NCI-H1417 treated with DMSO at 0.1 percent for 48 hours (cell line): ENCODE measurements at places on chromosomes 13 and 19.

- no peak for DNase-seq
These were observed at the start of gene KISS1R for GRCh38 chr19:917323-918151. KISS1R (plus strand) TSS chr19:917333; CDS start chr19:917503, 170 bp downstream.

DNA sequence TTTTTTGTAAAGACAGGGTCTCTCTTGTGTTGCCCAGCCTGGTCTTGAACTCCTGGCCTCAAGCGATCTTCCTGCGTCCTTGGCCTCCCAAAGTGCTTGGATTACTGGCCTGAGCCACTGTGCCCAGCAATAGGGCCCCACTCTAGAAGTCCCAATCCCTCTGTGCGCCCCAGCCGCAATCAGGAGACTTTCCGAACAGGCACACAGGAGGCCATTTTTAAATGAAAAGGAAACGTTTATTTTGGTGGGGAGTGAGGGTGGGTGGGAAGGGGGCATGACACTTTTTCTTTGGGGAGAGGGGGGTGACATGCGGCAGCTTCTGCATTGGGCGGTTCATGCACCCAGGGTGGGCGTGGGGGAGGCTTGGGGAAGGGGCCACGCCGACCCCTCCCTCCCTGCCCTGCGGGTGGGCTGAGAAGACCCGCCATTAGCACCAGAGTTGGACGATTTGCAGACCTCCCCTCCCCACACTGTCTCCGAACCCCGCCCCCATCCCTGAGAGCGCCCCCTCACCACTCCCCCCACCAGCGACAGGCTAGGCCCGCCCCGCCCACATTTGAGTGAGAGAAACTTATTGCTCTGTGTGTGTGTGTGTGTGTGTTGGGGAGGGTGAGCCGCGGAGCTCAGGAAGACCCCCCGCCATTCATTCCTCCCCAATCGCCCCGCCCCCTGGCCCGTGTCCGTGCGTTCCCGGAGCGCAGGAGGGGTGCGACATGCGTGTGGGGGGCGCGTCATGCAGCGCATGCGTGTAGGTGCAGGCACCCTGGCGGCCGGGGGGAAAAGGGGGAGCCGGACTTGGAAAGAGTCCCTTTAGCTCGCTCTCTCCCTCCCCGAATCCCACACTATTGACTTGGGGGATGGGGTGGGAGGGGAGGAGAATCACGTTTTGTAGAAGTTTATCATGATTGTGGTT, 17.2 kb downstream of the KCNC3 start:
- DNase-seq: no peak

- DNase-seq: no peak
These were observed 1248.8 kb upstream of the SLC10A2 start for GRCh38 chr13:104314926-104315535.

DNA sequence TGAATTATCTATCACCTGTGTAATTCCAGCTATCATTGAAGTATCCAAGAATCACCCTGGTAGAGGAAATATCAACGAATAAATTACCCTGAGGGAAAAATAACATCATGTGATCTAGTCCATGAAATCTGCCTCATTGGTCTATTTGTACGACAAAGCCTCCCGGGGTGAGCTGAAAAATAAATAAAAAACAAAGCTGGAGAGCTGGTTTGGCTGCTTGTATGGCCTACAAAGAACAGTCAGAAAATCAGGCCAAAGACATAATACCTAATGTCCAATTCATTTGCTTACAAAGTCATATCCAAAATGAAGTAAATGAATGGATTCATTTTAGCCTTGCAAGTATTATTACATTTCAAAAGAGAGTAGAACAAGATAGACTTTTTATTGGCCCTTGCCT, 449.9 kb downstream of the KLF12 start:
- DNase-seq: peak; percentile 35

DNA sequence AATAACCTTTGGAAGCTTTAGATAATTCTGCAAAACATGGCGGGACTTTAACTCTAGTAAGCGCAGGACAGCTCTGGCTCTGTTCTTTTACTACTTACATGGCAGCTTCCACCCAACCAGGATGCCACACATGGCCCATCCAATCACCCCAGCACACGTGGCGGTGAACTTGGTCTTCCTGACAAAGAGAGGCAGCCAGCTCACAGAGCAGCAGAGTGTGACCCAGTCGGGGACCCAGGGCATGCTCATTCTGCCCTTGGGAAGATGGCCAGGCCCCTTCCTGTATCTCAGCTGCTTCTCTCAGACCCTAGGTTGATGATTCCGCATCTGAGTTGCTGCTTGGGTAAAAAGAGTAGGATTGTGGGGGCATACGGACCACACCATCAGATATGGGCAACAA, 172.1 kb downstream of the USP12 start:
- DNase-seq: no peak

DNA sequence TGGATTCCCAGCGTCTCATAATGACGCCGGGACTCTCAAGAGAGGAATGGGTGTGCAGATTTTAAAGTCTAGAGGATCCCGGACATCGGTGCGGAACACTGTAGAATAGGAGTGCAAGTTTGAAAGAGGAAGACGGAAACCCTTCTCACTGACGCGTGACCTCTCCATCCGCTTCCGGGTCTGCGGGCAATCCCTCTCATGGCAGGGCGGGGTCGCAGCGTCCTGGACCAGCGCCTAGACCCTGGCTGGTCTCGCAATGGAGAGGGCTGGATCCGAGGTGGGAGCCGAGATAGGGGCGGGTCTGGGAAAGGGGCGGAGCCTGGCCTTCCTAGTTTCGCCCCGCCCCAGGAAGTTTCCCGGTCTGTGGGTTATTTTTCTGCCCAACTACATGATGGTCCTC, 4.6 kb upstream of the ZNF845 start:
- no peak for DNase-seq

DNA sequence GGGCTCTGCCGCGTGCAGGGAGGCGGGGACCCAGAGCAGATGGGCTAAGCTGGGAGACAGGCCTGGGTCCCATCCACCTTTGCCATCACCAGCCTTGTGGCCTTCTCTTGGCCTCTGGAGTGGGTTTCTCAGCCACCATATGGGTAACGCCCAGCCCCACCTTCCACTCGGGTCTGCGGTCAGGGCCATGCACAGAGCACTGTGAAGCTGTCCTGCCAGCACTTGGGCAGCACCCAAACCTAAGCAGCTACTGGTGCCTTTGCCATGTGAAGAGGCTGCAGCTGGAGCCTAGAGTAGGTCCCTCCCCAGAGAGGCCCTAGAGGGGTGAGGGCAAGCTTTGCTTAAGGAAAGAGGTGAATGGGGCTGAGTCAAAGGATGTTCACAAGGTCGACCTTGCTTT, 24.1 kb upstream of the NPAS1 start:
- no peak for DNase-seq

- no peak for DNase-seq
These were observed 65.3 kb downstream of the DCT start for GRCh38 chr13:94414141-94414540.

DNA sequence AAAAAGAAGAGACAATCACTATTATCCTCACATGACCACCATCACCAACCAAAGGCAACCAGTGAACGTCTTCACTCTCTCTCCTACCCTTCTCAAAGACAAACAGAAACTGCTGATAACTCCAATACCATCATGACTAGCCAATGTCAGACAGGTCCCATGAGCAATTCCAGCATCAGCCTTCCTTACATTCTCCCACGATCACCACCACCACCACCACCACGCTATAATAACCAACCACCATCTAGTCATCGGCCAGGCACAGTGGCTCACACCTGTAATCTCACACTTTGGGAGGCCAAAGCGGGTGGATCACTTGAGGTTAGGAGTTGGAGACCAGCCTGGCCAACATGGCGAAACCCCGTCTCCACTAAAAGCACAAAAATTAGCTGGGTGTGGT, 3.9 kb downstream of the MYO1F start:
- no peak for DNase-seq

DNA sequence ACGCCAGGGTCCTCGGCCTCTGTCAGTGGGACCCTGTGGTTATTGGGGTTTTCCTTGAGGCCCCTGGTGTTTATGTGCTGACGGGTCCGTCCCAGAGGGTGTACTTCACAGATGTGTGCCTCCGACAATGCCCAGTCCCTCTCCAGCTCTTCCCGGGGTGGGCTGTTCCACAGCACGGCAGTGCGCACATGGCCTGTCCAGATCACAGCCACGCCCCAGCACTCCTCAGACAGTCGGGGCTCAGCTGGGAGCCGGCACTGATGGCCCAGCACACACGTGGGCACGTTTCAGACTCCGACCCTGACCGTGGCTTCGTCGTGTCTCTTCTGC, 16.9 kb upstream of the F7 start:
- DNase-seq: no peak

- DNase-seq: peak; percentile 13
These were observed 31.3 kb upstream of the ZMYM2 start for GRCh38 chr13:19927117-19927748.

DNA sequence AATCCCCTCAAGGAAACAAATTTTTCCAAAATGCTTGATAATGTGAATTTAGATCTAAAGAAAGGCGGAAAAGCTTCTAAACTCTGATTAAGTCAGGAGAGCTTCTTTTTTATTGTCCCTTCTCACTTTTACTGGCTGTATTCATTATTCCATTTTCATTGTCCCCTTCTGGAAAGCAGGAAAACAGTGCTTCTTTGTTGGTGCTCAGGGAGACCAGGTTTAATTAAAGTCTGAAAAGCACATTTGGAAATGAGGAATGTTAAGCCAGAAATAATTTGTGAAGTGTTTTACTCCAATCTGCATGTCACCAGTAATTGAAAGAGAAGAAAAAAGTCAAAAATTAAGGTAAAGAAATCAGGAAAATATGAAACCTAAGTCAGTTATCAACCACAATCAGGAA, 43.5 kb upstream of the TSC22D1 start:
- no peak for DNase-seq

DNA sequence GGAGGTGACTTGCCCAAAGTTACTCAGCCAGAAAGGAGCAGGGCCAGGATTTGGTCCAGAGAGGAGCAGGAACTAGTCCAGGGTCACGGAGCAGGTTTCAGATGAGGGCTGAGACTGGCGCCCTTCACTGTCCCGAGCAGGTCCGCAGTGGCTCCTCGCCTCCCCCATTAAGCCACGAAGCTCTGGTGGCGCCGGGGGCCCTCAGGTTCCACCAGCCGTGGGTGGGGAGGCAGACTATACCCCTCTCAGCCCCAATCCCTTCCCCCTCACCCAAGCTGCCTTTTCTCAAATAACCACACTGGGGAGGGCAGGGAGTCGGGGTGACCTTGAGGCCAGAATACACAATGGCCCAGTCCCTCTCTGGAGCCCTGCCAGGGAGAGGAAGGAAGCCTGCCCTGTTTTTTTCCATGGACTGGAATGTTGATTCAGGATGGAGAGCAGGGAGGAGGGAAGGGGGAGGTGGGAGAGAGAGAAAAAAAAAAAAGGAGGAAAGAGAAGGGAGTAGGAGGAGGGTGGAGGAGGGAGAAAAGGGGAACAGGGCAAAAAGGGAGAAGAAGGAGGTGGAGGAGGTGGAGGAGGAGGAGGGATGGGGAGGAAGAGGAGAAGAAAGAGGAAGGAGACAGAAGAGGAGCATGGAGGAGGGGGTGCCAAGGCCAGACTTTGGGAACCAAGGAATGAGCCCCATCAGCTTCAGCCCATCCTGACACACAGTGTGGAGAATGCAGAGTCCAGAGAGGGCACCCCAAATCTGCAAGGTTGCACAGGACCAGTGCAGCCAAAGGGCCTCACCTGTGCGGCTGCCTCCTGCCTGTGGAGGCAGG, 19.7 kb downstream of the CEACAM16 start:
- no peak for DNase-seq

DNA sequence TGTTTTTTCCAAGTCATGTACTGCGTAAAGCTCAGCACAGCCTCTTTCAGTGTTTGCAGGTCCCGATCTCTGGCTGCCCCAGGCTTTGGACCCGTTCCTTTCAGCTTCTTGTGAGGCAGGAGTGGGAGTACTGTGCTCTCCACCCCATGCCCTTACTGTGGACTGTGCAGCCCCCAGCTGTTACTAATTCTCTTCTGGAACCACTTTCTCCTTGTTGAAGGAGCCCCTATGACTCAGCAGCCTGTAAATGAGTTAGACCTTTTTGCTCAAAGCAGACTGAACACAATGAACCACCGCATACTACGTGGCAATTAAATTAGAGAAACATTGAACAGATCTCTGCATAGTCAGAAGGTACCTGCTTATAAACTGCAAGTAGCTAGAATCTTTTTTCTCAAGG, 39.0 kb downstream of the SERTM1 start:
- DNase-seq: no peak

DNA sequence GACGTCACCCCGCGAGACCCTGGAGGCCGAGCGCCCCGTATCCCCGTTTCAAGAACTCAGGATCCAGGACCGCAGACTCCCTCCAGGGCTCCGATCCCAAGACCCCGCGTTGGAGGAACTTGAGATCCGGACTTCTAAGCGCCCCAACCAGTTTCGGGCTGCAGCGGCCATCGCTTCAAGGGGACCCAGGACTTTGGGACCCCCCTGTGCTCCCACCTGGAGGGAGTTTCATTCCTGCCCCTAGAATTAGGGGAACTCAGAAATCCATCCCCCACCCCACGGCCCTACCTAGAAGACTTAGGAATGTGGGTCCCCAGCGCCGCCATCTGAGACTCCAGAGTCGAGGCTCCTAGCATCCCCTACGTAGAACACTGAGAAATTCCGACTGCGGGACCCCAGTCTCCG, 400 bp downstream of the PLEKHG2 start:
- no peak for DNase-seq

DNA sequence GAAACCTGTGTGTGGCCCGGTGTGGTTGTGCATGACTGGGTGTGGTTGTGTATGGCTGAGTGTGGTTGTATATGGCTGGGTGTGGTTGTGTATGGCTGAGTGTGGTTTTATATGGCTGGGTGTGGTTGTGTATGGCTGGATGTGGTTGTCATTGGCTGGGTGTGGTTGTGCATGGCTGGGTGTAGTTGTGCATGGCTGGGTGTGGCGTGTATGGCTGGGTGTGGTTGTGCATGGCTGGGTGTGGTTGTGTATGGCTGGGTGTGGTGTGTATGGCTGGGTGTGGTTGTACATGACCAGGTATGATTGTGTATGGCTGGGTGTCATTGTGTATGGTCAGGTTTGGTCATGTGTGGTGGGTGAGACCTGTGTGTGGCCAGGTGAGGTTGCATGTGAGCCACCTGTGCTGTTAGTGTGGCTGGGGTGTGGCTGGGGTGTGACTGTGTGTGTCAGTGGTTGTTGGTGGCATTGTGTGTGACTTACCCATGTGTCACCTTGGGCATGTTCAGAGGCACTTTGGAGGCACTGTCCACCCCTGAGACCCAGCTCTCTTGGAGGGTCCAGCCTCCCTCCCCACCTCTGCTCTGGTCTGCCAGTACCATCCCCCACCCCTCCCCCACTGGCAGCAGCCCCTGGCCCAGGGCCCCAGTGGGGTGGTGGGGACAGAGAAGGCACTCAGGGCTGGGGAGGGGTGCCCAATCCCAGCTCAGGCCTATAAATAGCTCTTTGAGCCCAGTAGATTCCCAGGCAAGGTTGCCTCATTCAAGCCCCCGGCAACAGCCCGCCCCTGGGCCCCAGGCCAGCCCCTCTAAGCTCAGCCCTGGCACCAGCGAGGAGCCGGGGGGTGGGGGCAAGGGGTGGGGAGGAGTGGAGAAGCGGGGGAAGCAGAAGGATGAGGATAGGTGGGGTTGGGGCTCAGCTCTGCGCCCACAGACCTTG, 3.9 kb upstream of the NCAN start:
- DNase-seq: no peak

DNA sequence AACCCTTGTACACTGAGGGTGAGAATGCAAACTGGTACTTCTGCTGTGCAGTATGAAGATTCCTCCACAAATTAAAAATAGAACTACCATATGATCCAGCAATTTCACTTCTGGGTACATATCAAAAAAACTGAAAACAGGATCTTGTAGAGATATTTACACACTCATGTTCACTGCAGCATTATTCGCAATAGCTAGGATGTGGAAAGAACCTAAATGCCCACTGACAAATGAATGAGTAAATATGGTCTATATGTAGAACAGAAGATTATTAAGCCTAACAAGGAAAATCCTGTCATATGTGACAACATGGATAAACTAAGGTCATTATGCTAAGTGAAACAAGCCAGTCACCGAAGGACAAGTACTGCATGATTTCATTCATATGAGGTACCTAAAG, 304.7 kb downstream of the ENOX1 start:
- no peak for DNase-seq
